GOT3 (cell line): ENCODE measurements at places on chromosomes 13 and 19.

DNA sequence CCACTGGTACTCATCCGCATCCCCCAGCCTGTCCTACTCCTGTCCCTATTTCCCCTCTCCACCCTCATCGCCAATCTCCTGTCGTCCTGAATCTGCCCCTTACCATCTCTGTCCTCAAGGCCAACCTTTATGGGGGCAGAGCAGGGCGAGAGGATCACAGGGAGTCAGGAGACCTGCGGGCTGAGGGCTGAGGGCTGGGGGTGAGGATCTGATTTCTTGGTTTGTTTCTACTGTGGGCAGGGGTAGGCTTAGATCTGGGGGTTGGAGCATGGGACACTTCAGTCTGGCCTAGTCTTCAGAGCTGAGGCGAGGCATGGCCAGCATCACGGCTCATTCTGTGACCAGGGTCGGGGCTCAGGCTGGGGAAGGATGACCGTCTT lies 16.5 kb upstream of the ERCC1 start:
- DNase-seq, result no peak

- no peak for DNase-seq
These were observed 462.5 kb upstream of the SLITRK5 start for GRCh38 chr13:87208636-87209035.

GRCh38 chr19:1270854-1271527 lies 1.9 kb downstream of the CIRBP start:
- DNase-seq, result no peak

- DNase-seq, result no peak
These were observed 1207.8 kb downstream of the EFNB2 start for GRCh38 chr13:105327581-105328126.

GRCh38 chr19:33343859-33344572 lies 29.5 kb upstream of the CEBPG start:
- DNase-seq, result no peak

DNA sequence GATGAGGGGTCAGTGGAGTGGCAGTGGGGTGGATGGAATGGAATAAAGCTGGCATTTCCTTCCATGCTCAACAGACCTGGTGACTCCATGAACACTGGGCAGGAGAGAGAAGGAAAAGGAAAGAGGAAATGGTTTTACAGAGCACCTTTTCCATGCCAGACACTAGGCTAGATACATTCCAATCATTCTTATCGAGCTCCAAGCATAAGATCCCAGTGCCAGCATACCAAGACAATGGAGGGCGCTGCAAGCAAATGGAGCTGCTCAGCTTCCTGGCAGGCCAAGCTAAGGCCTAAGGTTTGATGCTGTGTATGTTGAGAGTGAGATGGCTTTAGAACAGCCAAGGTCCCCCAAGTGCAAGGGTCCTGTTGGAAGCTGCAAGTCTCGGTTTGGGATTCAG lies 113.2 kb downstream of the HSPH1 start:
- DNase-seq, result no peak

DNA sequence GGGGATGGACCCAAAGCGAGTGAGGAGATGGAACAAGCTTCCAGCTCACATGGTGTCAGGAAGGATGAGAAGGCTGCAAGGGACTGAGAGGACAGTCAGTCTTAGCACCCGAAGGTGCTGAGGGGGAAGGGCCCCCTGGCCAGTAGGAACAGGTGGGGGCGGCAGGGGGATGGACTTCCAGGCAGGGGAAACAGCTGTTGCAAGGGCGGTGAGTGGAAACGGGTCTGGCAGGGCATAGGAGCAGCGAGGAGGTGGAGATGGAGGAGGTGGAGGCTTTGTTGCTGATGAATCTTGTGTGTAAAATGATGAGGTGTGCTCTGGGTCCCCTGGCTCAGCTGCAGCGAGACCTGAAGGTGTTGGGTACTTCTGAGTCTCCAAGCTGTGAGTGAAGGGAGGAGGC lies 1.2 kb downstream of the MAP1S start:
- DNase-seq, result no peak

- no peak for DNase-seq
These were observed 1670.6 kb upstream of the PCDH20 start for GRCh38 chr13:63086286-63086685.

DNA sequence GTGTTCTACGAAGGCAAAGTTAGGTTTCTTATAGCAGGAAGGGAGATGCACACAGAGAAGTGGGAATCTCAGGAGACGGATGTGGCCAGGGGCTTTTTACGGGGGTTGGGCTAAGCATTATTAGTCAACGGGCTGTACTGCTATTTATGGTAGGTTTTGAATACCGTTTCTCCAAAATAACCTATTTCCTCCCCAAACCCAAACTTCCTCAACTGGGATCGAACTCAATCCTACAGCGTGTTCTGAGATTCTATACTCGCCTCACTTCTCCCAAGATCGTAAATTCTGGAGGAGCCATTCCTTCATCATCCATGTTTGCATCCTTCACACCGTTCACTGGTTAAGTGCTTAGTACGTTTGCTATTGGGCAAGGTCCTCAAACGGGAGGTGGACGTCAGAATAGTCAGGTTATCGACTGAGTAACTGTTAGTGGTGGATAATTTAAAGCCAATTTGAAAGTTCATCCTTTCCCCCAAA lies 1.2 kb upstream of the TRIM13 start:
- no peak for DNase-seq

DNA sequence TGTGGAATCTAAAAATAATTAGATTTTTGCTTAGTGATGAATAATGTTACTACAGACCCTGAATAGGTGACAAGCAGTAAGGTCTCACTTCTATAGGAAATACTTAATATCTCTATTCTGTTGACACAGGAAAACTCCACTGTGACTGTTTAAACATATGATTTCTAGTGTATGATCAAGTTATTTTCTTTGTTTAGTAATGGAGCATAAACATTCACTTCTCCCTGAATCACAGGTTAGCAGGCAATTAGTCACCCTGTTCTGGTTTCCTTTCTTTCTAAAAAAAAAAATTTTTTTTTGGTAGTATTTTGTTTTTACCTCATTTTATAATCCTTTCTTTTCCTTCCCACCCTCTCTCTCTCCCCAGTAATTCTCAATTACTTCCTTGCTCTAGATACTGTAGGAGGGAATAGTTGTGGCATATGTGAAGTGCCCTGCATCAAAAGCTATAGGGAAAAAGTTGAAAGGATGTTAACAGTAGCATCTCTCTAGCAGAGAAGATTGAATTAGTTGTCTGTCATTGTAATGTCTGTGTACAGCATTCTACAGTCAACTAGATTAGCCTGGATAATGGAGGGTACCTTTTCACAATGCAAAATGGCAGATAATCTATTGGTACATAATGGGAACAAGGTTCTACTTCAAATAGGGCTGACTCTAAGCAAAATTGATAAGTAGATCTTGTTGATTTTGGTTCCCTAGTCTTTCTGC lies 3.5 kb downstream of the HS6ST3 start:
- DNase-seq, result no peak

DNA sequence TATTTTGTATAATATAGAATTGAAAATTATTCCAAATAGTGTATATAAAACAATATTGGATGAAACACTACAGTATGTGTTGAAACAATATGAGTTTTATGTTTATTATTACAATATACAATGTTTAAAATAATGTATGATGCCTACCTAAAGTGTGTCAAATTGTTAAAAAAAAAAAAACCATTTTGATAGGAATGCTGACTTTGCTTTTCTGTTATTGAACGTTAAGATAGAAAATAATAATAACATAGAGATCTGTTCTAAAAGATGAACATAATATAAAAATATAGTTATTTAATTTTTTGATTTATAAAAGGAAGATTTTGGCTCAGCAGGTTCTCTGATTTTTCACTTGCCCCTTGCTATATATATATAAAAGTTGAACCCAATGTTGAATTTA lies 474.6 kb upstream of the ATXN8OS start:
- DNase-seq, result no peak

DNA sequence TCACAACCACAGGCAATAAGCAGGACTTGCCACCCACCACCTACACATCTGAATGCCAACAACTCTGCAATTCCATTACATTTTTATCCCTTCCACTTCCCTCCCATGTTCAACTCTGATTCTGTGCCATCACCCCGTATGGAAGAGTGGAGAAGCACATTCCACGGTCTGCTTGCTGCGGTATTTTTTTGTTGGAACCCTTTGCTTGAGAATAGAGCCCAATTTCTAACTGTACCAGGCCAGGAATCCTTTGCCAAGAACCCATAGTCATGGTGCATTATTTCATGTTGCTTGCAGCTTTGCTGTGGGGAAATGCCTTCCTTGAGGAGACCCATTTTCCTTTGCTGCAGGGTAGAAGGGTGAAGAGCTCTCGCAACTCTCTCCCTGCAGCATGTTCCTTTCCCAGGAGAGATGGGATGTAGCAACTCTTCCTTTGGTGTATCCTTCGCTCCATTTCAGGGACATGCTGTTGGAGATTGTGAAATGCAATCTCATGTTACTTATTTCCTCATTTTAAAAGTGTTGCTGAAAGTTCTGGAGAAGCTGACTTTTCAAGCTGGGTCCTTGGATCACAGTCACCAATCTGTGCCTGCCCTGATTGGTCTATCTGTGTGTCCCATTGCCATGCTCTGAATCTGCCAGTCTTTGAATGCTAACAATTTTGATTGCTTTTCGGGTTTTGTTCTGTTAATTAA lies 69.8 kb upstream of the STARD13 start:
- DNase-seq, result no peak

GRCh38 chr19:44718441-44719261 lies 19.7 kb downstream of the CEACAM16 start:
- DNase-seq, result no peak

GRCh38 chr19:14198384-14199376 lies 7.3 kb downstream of the ADGRL1 start:
- DNase-seq, result no peak

GRCh38 chr13:65911546-65912193 lies 1318.5 kb downstream of the PCDH9 start:
- no peak for DNase-seq

DNA sequence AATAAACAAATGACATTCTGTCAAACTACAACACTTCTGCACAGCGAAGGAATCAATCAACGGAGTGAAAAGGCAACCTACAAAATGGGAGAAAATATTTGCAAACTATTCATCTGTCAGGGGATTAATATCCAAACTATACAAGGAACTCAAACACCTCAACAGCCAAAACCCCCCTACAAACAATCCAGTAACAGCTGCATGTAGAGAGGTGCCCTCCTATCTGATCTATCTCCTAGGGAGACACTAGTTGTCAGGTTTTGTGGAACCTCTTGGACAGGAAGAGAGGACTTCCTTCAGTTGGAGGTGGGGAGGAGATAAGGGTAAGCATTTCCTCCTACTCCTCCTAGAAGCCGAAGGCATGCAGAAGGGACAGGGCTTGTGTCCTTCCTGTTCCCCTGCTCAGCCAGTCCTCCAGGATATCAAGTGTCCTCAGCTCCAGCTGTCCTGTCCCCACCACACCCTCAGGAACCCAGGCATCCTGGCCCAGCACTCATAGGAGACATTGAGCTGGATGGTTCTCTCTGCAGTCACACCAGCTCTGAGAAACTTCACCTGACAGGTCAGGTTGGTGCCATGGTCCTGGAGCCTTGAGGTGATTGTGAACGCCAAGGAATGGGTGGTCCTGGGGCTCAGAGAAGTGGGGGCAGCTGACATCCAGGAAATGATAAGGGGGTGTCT lies 9.8 kb upstream of the SIGLEC8 start:
- no peak for DNase-seq

DNA sequence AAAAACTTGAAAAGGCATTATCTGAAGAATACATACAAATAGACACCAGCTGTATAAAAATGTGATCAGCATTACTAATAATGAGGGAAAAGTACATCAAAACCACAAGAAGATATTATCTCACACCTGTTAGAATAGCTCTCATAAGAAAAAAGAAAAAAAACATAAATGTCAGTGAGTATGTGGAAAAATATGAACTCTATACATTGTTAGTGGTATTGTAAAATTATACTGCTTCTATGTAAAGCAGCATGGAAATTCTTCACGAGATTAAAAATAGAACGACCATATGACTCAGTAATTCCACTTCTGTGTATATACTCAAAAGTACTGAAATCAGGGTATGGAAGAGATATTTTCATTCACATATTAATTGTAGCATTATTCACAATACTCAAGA lies 1146.4 kb downstream of the SLITRK5 start:
- DNase-seq, result no peak

DNA sequence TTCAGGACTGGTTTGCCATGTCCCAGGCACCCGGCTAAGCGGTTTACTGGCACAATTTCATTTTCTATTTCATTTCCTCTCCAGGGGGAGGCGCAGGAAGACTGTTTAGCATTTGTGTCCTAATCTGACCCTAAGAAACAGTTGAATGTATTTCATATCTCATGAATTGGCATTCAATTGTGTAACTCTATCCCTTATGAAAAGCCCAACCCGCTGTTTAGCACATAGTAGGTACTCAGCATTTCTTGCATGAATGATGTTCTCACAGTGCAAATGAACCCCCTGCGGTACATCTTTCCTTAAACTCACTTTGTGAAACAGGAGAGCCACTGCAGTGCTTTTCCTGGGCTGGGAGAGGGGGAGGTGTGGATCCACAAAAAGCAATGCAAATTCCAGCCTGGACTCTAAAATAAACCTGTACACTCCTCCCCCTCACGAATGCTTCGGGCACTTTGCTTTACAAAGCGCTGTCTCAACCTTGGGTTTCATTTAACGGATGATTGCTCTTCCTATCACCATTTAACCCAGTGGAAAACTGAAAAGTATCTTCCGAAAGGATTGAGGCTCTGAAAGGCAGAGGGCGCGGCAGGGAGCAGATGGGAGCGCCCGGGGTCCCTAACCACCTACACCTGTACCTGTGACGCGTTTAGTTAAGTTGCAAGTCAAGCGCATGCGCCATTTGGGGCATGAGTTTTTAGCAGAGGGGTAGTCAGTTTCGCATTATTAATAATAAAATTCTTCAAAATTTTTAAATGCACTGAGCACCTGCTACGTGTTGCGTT lies 1.2 kb upstream of the EEF2 start:
- DNase-seq, result no peak

DNA sequence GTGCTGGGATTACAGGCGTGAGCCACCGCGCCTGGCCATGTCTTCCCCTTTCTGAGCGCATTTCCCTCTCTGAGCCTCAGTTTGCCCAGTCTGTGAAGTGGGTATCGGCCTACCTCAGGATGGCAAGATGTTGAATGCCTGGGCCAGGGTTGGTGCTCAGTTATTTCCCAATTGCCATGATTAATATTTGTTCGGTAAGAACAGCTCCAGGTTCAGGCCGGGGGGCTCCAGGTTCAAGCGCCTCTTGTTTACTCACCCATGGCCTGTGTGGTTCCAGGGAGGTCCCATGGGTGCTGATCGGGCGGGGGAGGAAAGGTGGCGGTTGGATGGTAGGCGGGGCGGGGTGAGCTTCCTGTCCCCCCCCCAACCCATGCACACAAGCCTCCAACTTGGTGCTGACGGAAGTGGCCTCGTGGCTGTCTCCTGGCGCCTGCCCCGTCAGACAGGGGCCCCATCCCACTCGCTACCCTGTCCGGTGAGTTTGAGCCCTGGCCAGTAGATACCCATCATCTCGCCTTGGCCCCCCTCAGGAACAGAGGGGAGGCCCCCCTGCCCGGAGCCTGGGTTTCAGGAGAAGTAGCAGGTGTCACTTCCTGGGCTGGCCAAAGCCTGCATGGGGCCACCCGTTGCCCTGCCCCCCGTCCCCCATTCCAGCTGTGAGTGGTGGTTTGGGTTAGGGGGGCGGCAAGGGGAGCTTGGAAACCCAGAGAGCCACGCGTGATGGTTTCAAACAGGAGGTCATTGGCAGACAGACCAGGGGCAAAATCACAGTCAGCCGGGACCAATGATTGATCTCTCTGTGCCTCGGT lies at the start of gene FCHO1:
TSS of gene FCHO1 (plus strand) at position 375 of the 809 bp plus-strand sequence. CDS start 3,688 bp downstream, outside the sequence.
- no peak for DNase-seq
